Activated T-cell treated with anti-CD3 and anti-CD28 coated beads, Interleukin-2, amount 50 U/mL, for 4 hours (primary cell): ENCODE measurements at places on chromosomes 16 and 17.

DNA sequence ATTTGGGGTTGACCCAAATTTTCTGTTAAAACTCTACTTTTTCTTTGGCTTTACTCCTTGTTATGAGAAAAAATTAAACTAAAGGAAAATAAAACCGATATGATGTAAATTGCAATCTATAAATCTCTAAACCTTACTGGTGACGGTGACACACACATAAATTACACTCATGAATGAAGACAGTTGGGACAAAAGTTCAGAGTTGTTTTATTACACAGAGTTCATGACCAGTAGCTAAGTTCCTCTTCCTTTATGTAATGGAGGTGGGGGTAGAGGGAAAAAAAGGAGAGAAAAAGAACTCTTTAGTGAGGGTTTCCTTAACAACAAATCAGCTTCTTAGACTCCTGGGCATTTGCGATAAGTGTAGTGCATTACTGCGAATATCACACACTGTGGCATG lies 220.7 kb downstream of the KCNJ2 start:
- no peak for DNase-seq

- no peak for DNase-seq
Measured at GRCh38 chr17:45441526-45442310, 9.0 kb upstream of the ARHGAP27 start.

DNA sequence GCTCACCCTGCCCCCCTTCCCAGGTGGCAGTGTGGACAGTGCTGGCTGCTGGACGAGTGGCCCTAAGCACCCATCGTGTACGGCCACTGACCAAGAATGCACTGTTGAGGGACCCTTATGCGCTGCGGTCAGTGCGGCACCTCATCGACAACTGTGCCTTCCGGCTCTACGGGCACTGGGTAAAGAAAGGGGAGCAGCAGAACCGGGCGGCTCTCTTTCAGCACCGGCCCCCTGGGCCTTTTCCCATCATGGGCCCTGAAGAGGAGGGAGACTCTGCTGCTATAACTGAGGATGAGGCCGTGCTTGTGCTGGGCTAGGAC lies 5.1 kb downstream of the CFAP119 start:
- no peak for DNase-seq

GRCh38 chr16:68800257-68800875 lies 43.0 kb upstream of the TANGO6 start:
- DNase-seq: peak; percentile 23

- no peak for DNase-seq
Measured at GRCh38 chr16:87196231-87196630, 121.0 kb downstream of the C16orf95 start.

DNA sequence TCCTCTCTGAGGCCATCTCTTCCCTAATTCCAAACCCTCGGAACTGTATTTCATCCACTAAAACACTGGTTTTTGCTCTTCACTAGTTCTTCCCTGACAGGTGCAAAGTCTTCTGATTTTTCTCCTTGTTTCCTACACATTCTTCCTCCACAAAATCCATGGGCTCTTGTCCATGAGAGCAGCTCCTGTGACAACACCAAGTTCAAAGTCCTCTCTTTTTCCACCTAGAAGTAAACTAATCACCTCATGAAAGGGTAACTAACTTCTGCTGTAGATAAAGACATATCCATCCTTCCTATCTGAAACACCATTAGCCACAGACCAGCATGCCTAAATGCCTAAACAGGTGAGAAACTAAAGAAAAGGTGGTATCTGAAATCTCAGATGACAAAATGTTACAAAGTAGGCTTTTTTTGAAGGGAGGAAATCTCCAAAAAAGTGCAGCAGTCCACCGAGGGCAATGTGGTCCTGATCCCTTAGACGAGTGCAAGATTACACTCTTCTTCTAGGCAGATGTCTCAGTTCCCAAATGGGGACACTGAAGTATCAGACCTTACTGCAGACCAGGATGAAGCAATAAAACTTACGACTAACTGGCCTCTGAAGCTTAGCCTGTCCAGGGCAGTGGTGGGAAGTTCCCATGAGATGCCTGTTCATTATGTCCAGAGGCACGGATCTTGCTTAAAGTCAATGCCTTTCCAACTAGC lies 2.8 kb downstream of the PIP4K2B start:
- DNase-seq: no peak

- DNase-seq: peak; percentile 6
Measured at GRCh38 chr16:81035975-81036750, 521 bp downstream of the ATMIN start.

DNA sequence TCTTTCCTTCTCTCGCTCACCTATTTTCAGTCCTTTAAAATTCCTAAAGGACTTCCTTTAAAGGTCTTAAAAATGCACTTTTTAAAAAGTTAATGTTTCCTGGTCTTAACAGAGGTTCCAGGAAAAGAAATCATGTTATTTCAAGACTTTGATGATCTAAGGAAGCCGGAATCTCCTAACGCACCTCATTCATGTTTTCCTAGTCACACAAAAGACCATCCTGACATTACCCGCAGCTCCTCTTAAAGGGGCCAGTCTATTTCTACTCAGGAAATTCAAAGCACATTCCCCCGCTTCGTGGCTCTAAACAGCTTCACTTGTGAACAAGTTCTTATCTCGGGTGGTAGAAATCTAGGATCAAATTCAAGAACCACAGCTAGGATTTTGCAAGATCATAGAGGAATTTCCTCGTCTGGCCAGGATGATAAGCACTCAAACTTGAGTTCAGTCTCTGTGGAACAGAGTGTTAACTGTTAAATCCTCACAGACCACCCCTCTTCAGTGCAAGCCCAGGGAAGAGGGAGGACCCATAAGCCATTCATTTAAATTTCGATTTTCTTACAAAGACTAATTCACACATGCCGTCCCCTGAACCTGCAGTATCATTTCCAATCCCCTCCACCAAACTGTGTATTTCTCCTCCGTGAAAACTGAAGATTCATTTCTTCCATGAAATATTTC lies 137.1 kb upstream of the AXIN2 start:
- no peak for DNase-seq

- DNase-seq: peak; percentile 77
Measured at GRCh38 chr17:2266045-2266864, 37.3 kb downstream of the SMG6 start.

DNA sequence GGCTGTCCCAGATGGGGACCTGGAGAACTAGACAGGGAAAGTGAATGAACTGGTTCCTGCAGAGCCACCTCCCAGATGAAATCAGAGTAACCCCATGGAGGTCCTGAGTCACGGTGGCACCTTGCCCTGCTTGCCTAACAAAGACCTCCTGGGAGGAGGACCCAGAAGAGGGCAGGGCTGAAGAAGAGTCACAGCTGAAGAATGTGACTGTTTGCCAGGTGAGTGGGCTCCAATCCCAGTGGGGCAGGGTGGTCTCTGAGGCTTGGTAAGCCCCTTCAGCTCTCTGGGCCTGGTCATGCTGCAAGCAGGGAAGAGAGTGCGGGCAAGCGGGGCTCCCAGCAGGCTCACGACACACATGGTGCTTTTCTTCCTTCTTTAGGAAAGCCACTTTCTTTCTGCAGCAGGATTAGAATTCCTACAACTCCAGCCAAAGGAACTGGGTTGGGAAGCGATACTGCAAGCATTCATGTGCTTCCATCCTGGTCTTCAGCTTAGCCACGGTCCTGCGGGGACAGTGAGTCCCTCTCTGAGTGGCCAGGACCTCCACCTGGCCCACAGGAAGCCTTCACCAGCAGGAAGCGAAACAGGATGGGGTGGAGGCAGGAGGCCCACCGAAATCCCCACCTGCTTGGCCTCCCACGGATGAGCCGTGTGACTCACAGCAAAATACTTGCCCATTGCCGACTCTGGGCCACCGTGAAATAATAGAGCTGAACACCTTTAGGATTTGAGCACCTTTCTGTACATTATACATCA lies 4.3 kb downstream of the C16orf74 start:
- DNase-seq: no peak

DNA sequence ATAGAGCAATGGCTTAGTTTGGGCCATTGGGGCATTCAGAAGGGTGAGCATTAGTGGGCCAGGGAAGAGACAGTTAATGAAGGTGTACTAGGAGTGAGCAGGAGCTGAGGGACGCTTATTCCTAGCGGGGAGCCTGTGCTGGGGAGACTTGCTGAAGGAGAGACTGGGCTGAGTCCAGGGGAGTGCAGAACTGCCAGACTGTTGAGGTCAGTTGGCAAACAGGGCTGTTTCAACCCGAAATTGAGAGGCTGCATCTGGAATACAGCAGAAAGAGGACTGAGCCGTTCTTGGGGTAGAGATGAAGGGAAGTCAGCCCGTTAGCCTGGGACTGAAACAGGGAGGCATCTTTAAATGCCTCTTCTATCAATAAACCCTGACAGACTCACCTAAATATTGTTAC lies 33.2 kb downstream of the MAP2K6 start:
- DNase-seq: no peak

DNA sequence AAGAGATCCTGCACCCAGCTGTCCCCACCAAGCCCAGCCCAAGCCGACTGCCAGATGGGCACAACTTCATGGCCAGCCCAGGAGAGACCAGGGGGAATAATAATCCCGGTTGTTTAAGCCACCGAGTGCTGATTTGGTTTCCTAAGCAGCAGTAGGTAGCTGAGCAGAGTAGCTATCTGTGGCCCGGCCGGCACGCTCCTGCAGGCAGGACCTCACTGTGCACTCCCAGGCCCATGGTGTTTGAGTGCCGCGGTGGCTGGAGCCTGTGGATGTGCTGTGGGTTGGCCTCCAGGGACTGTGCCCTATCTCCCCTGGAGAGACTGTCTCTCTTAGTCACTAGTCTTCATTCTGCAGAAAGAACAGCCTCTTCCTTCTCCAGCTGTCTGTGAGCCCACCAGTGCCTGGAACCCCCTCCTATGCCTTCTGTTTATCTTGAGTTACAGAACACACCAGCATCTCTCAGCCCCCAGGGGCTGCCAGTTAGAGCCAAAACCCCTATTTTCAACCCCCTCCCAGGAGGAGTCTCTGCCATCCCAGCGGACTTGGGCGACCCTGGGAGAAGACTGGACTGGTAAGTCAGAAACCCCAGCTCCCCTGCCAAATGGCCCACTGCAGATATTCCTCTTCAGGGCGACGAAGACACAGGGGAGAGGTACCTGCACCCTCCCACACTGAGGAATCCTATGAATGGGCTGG lies 152.0 kb downstream of the SDK2 start:
- DNase-seq: no peak

GRCh38 chr17:82050761-82051641 lies 610 bp downstream of the RFNG start:
- no peak for DNase-seq

- DNase-seq: no peak
Measured at GRCh38 chr16:24114876-24115275, 141.3 kb upstream of the CACNG3 start.

DNA sequence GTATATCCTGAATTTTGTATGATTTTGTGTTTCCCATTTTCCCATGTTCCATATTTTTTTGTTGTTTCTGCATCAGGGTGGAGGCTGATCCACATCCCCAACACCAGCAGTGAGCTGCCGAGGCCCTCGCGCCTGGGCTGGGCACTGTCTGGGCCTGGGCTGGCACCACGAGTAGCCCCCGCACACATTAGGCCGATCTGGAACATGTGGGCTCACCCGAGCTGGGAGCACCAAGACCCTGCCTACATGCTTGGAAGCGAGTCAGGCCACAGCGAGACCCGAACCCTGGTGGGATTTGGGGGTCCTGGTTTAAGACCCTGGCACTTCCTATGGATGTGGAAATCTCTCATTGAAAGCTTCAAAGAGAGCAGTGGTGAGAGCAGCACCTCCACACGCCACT lies 8.5 kb downstream of the KCTD5 start:
- DNase-seq: no peak

DNA sequence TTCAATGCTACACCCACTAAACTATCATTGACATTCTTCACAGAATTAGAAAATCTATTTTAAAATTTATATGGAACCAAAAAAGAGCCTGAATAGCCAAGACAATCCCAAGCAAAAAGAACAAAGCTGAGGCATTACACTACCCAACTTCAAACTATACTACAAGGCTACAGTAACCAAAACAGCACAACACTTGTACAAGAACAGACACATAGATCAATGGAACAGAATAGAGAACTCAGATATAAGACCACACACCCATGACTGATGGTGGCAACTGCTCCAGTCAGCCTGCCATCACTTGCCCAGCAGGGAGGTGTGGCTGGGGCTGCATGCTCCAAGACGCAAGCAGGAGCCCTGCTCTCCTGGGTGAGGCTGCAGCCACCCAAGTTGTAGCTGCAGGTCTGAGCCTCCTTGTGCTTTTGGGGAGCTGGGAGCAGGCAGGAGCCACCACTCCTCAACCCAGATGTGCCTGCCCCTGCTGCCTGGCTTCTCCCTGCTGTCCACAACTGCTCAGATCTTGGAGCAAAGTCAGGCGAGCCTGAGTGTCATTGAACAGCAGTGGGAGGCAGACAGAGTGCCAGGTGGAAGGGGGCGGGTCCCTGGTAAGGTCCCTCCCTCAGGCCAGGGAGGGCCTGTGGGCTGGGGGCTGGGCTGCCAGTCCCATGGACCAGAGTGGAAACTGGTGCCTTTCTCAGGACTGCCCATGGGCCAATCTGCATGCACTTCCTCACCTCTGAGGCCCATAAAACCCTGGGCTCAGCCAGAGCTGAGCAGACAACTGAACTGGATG lies 24.7 kb downstream of the SSH2 start:
- no peak for DNase-seq

GRCh38 chr17:70230850-70231640 lies 61.7 kb downstream of the KCNJ2 start:
- DNase-seq: no peak

DNA sequence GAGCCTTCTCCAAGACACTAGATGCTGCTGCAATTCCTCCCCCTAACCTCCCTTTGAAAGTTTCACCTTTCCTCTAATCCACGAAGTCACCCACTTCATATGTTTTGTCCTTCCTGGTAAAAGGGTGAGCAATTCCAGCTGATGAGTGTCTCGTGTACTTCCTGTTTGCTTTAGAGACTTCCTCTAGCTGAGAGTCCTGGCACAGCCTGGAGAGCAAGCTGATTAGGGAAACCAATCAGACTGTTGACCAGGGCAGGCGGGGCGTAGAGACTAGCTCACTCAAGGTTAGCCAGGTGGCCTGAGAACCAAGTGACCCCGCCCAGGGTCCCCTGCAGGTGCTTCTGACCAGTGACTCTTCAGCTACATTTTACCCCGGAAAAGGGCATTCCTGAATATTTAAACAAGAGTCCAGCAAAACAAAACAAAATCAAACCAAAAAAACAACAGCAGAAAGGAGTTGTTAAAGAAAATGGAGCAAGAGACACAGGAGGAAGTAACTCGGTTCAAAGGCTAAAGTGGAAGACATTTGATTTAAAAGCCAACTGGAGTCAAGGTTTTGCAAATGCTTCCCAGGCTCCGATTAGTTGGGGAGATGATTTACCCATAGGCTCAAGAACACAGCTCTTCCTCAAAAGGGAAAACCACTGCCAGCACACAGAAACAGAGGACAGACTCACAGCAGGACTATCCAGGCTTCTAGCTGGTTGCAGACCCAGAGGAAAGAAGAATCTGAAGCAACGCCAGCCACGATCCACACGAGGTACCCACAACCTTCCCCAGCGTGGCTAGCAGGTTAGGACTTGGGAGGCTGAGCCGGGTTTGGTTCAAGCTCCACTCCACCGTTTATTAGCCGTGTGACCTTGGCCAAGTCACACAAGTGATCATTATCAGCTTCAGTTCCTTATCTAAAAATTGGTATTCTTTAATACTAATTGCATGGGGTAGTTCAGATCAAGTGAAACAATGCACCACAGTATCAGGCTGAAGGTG lies 13.4 kb downstream of the HSPB9 start:
- DNase-seq: no peak

GRCh38 chr16:3295783-3296182 lies 9.4 kb downstream of the TIGD7 start:
- no peak for DNase-seq

- DNase-seq: no peak
Measured at GRCh38 chr17:78449983-78450595, 71.6 kb downstream of the PGS1 start.

GRCh38 chr17:28725660-28726225 lies 290 bp downstream of the TLCD1 start:
- DNase-seq: peak; percentile 34

GRCh38 chr17:13387952-13388351 lies 213.8 kb downstream of the HS3ST3A1 start:
- no peak for DNase-seq
